CD4-positive, alpha-beta T cell treated with Interferon alpha-2 for 1 hour (primary cell): ENCODE measurements at places on chromosomes 5 and 9.

DNA sequence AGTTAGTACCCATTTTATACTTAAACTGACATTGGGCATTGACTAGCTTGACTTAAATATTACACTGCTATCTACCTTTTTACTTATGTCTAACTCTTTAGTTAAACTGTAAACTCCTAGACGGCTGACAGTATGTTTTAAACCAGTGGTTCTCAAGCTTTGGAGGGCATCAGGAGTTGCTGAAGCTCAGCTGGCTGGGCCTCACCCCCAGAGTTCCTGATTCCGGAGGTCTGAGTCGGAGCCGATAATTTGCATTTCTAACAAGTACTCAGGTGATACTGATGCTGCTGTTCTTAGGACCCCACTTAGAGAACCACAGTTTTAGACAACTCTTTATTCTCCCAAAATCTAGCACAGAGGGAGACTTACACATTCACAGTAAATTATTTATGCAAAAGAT is 63.3 kb upstream of the PCA3 start:
- no peak for DNase-seq

- no peak for DNase-seq
Measured at GRCh38 chr5:136374003-136374402, 8.7 kb upstream of the TRPC7 start.

- DNase-seq = no peak
Measured at GRCh38 chr9:37163299-37163698, 42.9 kb downstream of the ZCCHC7 start.

GRCh38 chr9:3342159-3342777 is 183.5 kb downstream of the RFX3 start:
- DNase-seq = no peak

DNA sequence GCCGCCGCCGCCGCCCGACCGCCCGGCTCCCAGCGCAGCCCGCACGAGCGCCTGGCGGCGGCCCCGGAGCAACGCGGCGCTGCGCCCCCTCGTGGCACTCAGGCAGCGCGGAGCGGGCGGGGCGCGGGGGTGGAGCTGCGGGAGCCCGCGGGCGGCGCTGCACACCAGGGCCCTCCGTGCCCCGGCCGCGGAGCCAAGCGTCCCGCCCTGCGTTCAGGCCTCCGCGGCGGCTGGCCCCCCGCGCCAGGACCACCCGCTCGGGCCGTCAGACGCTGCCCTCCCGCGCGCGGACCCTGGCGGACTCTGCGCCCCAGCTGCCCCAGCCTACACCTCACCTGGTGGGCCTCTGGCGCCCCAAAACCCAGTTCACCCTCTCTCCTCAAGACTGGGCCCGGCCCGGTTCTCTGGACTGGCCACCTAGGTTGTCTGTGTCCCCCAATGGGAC is at the start of gene RASGEF1C:
TSS of gene RASGEF1C (minus strand) at position 75 of the 445 bp plus-strand sequence. CDS start 71,159 bp downstream, outside the sequence.
- peak; percentile 38 for DNase-seq

DNA sequence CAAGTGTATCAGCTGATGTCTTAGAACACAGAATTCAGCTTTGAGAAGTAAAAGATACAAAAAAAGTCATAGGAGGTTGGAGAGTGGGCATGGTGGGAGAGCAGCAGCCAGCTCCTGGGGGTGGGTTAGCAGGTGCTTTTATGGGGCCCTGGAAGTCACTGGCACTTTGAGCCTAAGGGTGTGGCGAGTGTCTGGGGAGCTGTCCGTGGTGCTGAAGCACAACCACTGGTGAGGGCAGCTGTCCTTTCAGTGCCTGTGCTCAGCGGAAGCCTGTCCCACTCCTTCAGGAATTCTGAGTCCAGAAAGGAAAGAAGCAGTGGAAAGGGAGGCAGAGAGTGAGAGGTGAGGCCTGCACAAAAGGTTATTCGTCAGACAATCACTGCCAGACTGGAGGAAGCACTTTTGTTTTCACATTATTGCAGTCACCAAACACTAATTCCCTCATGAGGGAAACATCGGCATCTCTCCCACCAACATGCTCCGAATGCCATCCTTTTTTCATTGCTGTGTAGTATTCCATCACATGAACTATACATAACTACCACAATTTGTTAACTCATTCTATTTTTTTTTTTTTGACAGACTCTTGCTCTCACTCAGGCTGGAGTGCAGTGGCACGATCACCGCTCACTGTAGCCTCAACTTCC is 59.4 kb upstream of the RAPGEF1 start:
- peak; percentile 44 for DNase-seq

- DNase-seq = no peak
Measured at GRCh38 chr9:87546704-87547103, 49.0 kb downstream of the DAPK1 start.

DNA sequence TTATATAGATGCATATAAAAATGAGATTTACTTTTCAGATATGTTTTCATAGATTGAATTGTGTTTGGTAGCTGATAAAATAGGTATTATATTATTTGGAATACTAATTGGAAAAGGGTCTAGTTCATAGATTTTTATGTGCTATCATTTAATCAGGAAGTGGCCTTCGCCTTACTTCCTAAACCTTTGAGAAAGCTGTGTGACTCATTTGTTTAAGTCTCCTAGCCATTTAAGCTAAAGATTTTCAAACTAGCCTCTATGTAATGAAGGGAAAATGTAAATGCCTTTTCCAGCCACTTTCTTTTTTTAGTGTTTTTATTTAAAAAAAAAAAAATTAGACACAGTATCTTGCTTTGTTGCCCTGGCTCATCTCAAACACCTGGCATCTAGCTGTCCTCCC is 97.5 kb downstream of the DMXL1 start:
- no peak for DNase-seq

- no peak for DNase-seq
Measured at GRCh38 chr9:136172412-136173079, 32.4 kb downstream of the LHX3 start.

DNA sequence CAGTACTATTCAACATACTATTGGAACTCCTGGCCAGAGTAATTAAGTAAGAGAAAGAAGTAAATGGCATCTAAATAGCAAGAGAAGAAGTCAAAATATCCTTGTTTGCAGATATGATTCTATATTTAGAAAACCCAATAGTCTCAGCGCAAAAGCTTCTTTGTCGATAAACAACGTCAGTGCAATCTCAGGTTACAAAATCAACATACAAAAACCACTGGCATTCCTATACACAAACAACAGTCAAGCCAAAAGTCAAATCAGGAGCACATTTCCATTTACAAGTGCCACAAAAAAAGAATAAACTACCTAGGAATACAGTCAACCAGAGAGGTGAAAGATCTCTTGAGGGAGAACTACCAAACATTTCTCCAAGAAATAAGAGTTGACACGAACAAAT is 1901.9 kb upstream of the ACO1 start:
- DNase-seq = no peak

DNA sequence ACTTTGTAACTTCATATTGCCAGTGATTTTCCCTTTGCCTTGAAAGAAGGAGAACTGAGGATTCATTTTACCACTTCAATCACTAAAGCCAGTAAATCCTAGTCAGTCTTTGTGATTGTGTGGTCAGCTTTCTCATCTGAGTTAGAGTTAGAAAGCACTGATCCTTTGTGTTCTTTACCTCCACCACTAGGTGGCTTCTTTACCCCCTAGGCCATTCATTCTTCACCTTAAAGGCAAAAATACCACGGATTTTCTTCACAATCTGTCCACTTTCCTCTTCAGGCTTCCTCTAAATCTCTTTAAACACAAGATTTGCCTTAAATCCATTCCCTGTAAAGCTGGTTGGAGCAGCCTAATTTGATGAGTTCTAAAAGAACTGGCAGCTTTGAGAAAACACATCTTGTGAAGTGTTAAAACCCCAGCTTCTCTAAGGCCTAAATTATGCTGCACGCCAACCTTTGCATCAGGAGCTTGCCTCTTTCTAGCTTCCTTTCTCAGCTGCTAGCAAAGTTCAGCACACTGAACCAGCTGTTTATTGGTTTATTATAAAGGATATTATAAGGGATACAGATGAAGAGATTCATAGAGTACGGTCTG is 20.4 kb downstream of the BDP1 start:
- no peak for DNase-seq
